Muscle of leg (tissue), 16 donors: ENCODE measurements at places on chromosomes 2 and 18. TPM values are rescaled to one million over a fixed set of nuclear protein-coding genes. Genes with fewer than 3 reads are reported as not detected.

DNA sequence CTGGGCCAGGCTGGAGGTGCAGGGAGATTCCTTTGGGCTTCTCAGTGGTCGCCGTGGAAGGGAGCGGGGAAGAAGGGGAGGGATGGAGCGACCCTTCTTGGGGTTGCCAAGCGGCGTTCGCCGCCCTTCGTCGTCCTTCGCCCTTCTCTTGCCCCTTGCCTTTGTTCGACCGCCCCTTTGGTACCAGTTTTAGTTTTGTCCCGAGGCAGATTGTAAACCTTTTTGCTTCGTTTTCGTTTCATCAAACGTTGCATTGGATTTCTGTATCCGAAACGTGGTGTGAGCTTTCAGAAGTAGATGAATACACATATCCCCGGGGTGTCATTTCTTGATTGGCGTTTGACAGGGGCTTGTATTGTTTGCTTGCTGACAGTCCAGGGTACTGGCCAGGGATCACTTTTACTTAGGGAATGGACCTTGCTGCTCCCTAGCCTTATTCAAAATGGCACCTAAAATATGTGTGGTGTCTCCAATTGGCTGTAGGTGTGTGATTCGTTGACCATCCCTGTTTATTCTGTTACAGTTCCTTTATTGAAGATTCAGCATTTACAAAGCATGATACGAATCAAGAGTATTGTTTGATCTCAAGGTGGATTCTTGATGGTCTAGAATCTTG lies 788 bp downstream of the USP14 start:
- H3K27me3 ChIP-seq = no peaks in the 10 kb centered on the region
- peaks cover 6% of the 10 kb centered on the region for H3K4me1 ChIP-seq
- peak overlapping the region; percentile 77 for H3K27ac ChIP-seq
- H3K4me3 ChIP-seq = peak overlapping the region; percentile 74

DNA sequence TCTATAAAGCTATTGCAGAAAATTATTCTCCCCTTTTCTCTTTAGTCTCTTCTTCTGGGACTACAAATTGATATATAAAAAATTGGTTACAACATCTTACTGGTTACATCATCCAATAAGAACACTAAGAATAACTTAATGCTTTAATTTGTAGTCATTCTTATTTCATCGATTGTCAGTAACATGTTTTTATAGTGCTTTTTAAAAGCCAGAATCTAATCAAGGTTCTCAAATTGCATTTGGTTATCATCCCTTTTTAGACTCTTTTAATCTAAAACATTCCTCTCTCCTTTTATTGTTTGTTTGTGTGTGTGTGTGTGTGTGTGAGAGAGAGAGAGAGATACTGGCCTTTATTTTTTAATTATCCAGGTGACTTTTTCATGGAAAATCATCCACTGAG lies 377.1 kb upstream of the MEIS1 start:
- no peak overlapping the region for H3K4me3 ChIP-seq
- no peak for DNase-seq
- no peaks in the 10 kb centered on the region for H3K27me3 ChIP-seq
- no peak overlapping the region for H3K27ac ChIP-seq
- H3K4me1 ChIP-seq = no peaks in the 10 kb centered on the region
- H3K36me3 ChIP-seq = no peaks in the 10 kb centered on the region

KCNG2 gene
- 0.44 TPM for total RNA-seq

KRTCAP3 gene
- 0.53 TPM for total RNA-seq

SCN3A gene
- total RNA-seq = 0.35 TPM
